ENCODE measurements at places on chromosomes 7 and 10.

GRCh38 chr10:71124921-71125748 lies 87.2 kb upstream of the UNC5B start:
- no peak for DNase-seq

DNA sequence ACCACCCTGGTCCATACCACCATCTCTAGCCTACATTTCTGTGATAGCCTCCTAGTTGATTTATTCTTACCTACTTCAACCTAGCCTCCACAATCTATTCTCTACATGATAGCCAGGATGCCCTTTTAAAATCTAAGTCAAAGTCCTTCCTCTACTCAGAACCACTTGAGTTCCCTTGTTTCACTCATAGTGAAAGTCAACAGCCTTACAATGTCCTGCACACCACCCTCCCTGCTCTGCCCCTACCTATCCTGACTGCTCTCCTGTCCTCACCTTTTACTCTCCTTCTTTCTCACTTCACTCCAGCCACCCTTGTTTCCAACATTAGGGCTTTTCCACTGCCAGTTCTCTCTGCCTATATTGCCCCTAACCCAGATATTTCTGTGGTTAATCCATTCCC lies 146.7 kb downstream of the GRM3 start:
- DNase-seq = no peak

DNA sequence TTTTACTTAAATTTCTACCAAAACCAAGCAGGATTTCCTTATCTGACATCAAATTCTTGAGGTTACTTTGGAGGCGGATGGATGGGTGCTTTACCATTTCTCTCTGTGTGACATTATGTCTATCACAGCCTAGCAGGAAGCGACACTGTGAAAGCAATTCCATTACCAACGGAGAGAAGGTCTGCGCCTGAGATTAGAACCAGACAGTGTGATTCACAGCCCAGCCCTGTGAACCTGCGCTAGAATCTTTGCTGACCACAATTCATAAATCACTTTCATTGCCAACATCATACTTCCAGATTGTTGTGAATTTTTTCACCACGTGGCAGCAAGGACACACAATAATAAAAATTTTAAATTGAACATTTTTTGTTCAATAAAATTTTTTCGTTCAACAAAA lies 126.5 kb downstream of the CUBN start:
- DNase-seq = no peak

- no peak for DNase-seq
Measured at GRCh38 chr7:135386776-135387175, 123.1 kb downstream of the CNOT4 start.

DNA sequence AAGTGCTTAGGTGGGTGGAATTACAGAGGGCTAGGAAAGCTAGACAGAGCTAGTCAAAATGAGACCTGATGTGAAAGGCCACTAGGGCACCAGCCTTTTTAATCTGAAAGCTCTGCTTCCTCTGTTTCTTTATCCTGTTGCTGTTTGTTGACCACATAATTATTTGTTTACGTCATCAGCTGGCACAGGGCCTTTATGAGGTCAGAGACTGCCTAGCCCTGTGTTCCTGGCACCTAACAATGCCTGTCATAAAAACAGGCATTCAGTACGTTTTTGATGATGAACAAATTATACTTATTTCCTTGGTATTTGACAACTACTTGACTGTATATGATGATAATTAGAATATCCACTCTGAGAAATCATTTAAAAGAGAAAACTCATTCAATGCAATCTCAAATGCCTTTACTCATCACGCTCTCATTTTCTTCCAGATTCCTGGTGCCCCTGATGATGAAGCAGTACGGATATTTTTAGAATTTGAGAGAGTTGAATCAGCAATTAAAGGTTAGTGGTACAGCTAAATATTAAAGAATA lies 26.0 kb downstream of the RBM17 start:
- DNase-seq = no peak
